ENCODE measurements at places on chromosomes 1 and 21.

DNA sequence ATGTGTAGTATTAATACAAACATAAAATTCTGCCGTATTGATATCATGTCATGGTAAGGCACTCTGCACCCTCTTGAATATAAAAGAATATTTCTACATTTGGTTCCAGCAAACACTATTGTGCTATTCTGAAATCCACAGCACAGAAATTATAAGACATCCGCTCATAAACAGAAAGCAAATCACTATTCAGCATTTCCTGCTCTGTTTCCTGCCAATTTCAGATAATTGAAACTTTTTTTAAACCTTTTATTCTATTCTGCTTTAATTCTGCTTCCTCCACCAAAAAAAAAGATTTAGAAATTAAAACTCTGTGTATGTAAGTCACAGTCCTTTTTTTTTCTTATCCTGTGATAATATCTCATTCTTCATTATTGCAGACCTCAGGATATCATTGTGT is 39.6 kb upstream of the PLEKHO1 start:
- no peak for DNase-seq

DNA sequence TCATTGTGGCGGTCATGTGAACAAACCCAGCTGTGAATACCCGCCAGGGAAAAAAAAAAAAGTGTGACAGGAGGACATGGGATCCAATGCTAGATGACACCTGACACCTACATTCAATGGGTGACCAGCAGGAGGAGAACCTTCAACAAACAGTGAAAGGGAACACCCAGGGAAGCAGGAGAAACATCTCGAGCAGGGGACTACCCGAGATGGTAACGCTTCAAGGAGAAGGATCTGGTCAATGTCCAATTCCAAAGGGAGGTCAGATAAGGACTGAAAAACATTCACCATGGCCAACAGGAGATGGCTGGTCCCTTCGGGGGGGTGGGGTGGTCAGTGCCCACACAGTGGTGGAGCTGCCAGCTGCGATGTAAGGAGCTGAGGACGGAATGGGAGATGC is 46.3 kb downstream of the PTPN14 start:
- no peak for DNase-seq

- DNase-seq, result peak; percentile 21
Measured at GRCh38 chr1:62905872-62906271, 121.9 kb downstream of the ATG4C start.

GRCh38 chr1:107750364-107750959 is 214.5 kb downstream of the VAV3 start:
- DNase-seq, result peak; percentile 26

- no peak for DNase-seq
Measured at GRCh38 chr1:106879538-106879937, 176.9 kb upstream of the PRMT6 start.

DNA sequence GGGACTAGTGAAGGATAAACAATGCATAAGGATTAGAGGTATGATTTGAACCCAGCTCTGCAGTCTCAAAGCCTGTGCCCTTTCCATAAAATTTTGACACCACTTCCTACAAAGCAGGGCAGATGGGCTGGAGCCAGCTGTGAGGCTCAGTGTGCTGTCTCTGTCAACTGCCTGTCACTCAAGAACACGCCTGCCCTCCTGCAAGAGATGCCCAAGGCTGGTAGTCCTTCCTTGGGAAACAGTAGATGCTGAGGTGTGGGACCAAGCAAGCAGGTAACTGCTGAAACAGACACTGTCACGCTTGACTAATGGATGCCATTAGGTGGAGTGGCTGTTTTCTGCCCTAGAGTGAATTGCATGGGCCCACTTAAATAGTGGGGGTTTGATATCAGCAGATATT is 402.0 kb downstream of the PTPRU start:
- no peak for DNase-seq

DNA sequence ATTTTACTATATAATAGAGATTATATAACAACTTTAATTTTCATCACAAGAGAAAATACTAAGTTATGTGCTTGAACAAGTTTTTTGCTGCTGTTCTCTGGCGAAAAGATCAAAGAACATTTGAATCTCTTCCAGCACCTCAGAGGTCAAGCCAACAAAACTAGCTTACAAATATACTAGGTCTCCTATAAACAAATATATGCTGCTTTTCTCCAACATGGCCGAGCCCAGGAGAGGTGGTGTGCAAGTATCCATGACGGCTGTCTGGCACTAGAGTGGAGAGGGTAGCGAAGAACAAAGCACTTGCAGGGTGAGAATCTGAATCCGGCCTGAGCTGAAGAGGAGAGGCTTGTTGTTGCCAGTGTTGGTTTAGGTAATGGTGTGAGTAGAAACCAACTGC is 7.5 kb upstream of the FMO3 start:
- DNase-seq, result no peak

- DNase-seq, result no peak
Measured at GRCh38 chr1:76285578-76286135, 211.1 kb downstream of the ST6GALNAC3 start.

- no peak for DNase-seq
Measured at GRCh38 chr21:35481005-35481404, 431.9 kb upstream of the RUNX1 start.

GRCh38 chr1:50491142-50491541 is 67.9 kb upstream of the DMRTA2 start:
- DNase-seq, result no peak

DNA sequence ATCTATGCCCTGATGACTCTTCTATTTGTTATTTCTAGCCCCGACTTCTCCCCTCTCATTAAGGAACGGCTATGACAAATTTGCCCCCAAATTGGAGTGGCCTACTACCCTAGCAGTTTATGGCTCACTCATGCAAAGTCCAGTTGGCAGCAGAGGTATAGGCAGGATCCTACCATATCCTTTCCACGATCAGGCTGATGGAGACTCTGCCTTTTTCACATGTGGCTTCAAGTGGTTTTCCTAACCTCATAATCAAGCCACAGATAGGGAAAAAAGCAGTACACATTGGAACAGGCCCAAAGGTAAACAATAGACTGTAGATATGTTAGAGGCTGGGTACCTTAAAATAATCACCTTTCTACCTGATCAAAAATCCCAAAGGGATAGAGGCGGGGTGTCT is 292.5 kb downstream of the NCAM2 start:
- no peak for DNase-seq

DNA sequence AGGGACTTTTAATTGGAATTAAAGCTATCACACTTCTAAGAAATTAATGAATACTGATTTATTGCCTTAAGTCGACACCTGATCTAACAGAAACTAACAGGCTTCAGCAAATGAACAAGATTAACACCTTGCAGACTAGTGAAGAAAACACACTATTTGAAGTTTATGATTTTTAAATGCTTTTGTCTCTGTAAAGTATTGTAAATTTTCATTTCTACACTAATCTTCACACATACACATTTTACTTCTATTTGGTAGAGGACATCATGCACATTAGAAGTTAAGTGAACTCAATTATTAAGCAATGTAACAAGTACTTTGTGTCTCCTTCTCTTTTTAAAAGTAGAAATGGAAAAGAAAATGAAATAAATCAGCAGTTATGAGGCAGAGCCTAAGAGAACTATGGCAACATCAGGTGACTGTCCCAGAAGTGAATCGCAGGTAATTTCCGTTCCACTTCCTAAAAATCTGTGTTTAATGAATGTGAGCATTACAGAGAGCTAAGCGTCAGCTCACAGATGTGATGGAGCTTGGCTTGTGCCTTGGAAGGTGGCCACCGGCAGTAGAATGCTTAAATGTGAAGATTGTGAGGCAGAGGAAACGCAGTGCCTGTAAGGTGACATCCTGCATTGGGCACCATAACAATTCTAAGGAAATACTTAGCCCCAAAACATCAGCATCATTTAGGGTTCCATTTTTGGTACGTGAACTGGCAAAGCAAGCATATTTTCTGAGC is 1.2 kb downstream of the PRMT2 start:
- DNase-seq, result no peak

DNA sequence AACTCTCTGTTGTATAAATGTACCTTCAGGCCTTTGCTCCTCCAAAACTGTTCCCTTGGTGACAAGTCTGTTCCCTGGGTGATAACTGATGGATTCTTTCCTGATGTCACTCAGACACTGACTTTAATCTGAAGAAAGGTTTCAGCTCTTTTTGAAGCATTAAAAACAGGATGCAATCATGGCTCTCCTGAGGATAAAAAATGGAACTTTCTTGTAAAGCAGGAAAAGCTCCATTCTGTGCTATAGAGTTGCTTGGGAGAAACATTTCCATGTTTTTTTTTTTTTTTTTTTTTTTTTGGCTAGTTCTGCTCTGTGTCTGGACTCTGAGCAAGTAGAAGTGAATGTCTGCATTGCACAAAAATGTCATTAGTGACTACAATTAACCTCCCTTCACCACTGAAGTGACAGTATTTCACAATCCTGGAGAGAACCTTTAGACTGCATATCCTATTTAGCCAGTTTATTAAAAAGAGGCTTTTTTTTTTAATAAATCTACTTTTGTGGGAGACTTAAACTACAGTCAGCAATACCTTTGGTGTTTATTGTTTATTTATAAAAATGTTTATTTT is 101.7 kb upstream of the PRMT6 start:
- DNase-seq, result peak; percentile 23

GRCh38 chr1:35838693-35839245 is 31.0 kb downstream of the AGO4 start:
- DNase-seq, result no peak

DNA sequence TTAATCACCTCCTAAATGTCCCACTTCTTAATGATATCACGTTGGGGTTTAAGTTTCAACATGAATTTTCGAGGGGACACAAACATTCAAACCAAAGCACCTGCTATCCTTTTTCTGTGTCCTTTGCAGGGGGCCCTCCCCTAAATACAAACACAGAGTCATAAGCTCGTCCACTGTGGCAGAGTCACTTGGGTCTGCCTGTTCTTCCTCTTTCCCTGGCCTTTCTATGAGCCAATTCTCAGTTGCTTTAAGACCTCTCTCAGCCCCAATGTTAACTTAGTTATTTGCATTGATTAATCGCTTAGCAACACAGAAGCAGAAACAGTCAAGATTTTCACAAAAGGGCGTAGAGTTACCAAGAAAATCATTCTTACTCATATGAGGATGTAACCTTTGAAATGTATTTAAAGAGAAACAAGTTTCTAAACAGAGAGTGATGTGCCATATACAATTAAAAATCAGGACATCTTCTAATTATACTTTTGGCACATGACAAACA is 14.9 kb downstream of the APCS start:
- no peak for DNase-seq

DNA sequence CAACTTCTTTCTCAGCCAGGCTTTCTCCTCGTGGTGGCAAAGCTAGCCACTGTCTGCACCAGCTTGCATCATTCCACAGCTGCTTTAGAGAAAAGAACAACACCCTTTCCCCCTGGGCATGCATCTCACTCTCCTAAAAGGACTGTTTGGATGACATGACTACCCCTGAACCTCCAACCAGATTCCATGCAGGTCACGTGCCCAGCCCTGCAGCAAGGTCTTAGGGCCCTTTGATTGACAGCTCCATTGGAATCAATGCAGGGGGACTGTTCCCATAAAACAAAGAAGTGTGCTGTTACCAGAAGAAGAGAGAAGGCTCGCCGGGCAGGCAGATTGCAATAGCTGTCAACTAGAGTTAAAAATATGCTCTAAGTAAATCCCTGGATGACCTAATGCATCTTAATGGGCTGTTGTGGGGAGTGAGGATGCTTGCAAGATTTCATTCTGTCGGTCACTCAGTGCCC is 24.4 kb downstream of the KCNA2 start:
- DNase-seq, result no peak

GRCh38 chr1:50559421-50559820 is 136.2 kb upstream of the DMRTA2 start:
- DNase-seq, result no peak

DNA sequence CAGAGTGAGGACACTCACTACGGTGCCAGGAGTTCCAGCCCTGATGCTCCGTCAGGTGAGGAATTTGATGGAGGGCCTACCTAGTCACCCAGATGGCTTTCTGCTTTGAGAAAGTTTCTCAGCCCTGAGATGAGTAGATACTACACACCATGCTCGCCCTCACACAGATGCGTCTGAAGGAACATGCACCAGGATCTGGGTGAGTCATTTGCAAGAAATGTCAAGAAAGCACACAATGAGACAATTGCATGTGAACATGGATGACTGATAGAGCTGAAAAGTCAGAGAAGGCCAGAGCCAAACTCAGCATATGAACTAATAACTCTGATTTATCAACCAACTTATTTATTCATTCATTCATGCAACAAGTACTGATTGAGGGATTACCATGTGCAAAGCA is 483.9 kb downstream of the OMA1 start:
- DNase-seq, result no peak

- no peak for DNase-seq
Measured at GRCh38 chr1:234820597-234820996, 210.6 kb upstream of the IRF2BP2 start.

DNA sequence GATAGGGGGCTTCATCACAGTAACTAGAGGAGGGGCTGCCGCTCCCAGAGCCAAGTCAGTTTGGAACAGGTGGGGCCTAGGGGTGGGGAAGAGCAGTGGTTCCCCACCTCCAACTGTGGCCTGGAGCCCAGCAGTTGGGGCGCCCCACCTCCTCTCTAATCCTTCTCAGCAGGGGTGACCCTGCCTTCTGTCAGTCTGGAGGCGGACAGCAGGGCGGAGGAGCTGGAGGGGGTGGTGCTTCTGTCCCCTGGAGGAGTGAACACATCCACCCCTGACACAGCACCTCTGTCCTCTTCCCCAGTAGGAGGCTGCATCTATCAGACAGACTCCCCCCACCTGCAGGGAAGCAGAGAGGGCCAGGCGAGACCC is 73.8 kb downstream of the MRPL37 start:
- DNase-seq, result no peak

DNA sequence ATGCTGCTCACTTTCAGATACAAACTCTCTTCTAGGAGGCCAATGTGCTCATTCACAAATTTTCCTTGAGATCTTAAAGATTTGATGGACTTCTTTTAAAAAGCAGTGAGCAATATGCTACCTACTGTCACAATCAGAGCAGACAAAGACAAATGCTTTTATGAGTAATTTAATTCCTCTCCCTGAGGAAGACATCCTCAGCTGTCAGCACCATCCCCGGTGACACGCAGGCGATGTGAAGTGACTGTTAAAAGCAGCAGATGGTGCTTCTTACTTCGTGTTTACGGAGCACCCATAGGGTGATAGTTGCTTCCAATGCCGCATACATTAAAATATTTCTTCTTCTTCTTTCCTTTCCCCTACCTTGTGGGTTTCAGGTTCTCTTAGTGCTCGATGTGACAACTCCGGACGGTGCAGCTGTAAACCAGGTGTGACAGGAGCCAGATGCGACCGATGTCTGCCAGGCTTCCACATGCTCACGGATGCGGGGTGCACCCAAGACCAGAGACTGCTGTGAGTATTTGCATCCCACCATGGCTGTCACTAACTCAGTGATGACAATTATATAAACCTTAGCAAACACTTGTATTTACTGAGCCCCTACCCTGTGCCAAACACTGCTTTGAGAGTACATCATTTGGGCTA is 29.1 kb downstream of the LAMC2 start:
- no peak for DNase-seq

All from hindlimb muscle (tissue), 1 donor.